ENCODE measurements at places on chromosomes 5 and 9.

DNA sequence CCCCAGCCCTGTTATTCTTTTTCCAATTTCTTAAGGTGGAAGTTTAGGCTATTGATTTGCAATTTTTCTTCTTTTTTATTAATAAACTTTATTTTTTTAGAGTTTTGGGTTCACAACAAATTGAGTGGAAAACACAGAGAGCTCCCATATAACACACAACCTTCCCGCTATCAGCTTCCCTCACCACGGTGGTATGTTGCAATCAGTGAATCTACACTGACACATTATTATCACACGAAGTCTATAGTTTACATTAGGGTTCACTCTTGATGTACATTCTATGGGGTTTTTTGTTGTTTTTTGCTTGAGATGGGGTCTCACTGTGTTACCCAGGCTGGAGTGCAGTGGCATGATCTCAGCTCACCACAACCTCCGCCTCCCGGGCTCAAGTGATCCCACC, 4.8 kb upstream of the NFX1 start:
- no peak for DNase-seq

GRCh38 chr9:137813167-137813566, 64.4 kb upstream of the CACNA1B start:
- no peak for DNase-seq

- no peak for DNase-seq
These were observed 32.4 kb downstream of the C9 start for GRCh38 chr5:39331861-39332381.

- no peak for DNase-seq
These were observed 44.3 kb downstream of the TNFSF15 start for GRCh38 chr9:114761523-114761922.

DNA sequence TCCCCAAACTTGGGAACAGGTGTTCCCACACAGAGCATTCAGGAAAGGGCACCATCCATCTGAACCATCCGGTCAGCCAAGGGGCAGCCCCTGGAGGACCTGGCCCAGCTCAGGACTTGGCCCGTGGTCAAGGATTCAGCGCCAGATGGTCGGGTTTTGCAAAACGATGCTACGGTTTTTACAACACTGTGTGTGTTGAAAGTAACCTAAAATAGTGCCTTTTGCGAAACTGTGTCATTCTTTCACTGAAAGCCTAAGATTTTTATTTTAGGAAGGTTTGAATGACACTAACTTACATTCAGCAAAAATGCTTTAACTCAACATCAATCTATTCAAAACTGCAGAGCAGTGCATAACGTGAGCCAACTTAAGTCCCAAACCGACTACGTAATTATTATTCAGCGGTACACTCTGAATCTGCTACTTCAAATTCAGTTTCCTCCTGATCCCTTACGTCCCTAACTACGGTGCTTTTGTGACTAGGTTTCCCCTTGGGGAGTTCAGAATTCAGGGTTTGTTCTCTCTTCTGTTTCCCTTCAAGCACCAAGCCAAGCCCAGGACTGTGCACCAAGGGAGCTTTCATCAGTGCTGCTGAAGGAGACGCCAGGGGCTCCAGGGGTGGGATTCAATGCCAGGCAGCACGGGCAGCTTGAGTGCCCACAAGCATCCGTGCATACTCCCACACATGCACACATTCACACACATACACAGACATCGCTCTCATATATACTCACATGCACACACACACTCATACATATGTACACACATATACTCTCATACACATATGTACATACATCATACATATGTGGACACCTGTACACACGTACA, 25.8 kb downstream of the LPCAT1 start:
- no peak for DNase-seq

- DNase-seq, result no peak
These were observed 157.2 kb upstream of the RETREG1 start for GRCh38 chr5:16773991-16774390.

GRCh38 chr9:101397746-101398067, 711 bp downstream of the MRPL50 start:
- no peak for DNase-seq

DNA sequence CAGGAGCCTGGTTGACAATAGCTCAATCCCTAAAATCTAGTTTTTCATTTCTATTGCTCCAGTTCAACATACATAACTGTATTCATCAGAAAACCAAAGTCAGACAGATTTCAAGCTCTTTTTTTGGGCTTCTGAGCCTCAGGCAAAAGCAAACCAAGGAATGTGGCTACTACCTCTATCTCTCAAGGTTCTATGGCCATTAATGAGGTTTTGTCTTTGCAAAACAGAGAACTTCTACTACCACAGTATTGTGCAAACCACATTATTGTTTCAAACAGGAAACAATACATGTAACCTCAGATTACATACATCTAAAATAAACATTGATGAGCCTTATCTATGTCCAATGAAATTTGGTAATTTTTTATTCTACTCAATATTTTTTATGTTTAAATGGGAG, 35.5 kb upstream of the FTMT start:
- no peak for DNase-seq

GRCh38 chr9:15187589-15187988, 119.4 kb downstream of the TTC39B start:
- no peak for DNase-seq
